Nucleus accumbens (tissue), 56 donors: ENCODE measurements at places on chromosomes 3 and 15.

GRCh38 chr15:73747847-73748590 lies 5.1 kb downstream of the INSYN1 start:
- DNase-seq = no peak

DNA sequence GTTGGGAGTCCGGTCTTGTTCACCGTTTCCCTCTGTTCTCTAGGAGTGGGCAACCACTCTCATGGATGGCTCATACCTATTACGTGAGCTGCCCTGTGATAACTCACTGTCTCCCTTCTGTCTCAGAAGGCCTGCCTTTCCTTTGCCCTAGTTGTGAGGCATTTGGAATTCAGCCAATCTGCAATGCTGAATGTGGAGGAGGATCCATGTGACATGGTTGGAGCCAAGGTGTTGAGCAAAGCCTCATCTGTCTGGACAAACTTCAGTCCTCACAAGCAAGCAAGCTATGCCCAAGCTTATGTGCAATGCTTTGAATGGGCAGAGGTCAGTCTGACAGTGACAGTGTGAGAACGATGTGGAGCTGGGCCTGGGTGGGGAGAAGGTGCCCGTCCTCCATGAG lies 37.8 kb upstream of the ATP10A start:
- no peak for DNase-seq

GRCh38 chr15:42457445-42458442 lies 33.2 kb downstream of the ZNF106 start:
- peak; percentile 18 for DNase-seq

GRCh38 chr15:70094690-70095311 lies 2.9 kb downstream of the TLE3 start:
- DNase-seq = no peak

DNA sequence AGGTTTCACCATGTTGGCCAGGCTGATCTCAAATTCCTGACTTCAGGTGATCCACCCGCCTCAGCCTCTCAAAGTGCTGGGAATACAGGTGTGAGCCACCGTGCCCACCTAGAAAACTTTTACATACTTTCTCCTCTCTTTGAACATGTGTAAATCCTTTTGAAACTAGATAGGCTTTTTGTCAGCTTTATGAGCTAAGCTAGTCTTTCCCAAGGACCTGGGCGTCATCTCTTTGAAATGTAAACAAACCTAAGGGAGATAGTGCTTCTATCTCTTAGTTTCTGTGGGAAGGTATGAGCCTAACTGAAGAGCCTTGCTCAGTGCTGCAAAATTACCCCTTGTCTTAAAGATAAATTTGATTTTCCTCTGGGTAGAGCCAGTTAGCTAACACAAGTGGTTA lies 4.8 kb downstream of the CX3CR1 start:
- DNase-seq = no peak

DNA sequence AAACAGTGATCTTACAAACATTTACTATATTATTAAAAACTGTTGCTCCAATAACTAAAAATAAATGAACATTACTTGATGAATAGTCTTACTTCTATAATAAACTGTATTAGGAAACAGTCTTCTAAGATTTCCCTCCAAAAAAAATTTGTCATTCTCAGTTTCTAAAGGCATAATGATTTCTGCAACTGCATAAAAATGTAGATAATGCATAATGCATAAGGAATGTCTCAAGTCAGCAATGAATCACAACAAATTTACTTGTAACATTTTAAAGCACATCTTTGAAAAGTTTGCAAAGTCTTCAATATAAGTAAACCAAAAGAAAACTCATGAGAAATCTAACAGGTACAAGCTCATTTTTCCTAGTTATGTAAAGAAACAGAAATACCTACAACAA lies 113.5 kb downstream of the VPS13C start:
- no peak for DNase-seq

DNA sequence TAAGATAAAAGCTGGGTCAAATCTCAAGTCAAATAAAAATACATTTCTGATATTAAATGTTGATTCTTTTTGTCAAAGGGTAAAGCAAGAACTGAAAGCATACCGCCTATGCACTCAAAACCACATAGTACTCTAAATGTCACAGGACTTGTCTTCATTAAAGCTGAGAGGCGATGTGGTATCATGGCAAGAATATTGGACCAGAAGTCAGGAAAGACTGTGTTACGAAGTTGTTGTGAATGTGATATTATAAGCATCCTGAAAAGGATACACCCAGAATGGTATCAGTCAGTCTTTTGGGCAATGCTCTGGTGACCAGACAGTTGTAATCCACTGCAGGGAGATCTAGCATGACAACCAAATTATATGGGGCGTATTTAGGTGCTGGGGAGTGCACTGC lies 33.8 kb downstream of the TIGIT start:
- DNase-seq = no peak

GRCh38 chr15:47349179-47349578 lies 368.1 kb upstream of the SEMA6D start:
- DNase-seq = no peak

GRCh38 chr15:82846621-82847020 lies 37.2 kb downstream of the WHAMM start:
- DNase-seq = no peak

DNA sequence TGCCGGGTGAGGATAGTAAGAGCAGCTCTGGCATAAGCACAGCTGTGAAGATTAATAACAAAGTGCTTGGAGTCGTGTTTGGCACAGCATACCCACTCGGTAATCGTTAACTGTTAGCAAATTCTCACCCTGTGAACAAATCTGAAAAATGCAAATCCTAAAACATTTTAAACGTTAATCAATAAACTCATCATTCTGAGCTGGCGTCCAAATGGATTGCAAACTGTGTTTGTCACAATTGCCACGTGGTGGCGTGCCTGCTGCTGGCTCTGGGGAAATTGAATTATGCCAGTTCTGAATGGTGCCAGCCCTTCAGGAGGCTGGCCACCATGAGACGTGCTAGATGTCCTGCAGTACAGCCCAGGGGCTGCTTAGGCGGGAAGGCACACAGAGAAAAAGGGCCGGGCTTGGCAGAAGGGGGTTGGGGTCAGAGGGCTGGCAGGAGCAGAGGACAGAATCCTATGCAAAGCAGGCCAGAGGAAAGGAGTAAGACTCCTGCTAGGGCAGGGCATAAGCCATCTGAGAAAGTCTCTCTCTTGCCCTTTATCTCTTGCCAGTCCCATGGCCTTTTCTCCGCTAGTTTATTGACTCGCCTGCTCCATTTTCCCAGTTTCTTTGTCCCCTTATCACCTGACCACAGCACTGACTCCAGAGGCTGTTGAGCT lies 22.1 kb upstream of the POLG start:
- peak; percentile 41 for DNase-seq

DNA sequence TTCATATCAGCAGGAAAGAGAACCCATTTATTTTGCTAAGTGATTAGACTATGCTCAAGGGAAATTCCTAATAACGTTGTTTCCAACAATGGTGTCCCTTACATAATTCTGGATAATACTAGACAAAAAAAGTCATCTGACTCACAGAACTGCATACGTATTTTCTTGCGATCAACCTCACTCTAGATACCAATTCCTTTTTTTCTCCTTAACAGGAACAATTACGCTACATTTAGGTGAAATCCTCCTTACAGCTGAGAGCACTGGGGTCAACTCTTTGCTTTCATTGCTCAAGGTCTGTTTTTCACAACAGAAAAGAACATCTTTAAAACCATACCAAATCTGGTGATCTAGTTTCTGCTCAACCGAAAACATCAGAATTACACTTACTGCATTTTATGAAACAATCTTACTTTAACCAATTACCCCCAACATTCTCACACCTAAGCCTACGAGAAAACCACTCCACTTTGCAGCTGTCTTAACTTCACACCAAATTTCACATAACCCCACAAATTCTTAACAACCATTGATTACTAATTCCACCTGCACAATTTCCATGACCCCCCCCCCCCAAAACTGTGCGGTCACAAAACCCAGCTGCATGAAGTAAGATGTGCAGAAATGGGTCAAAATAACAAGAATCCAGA lies 61.2 kb upstream of the ICE2 start:
- no peak for DNase-seq
